ENCODE measurements at places on chromosomes 7 and 10. TPM values are rescaled to one million over a fixed set of nuclear protein-coding genes. Genes with fewer than 3 reads are reported as not detected.

Gene PSMG3
- total RNA-seq: 31.1 TPM

Gene SERPINE1
- total RNA-seq: 2,658 TPM

Gene AMPH
- 1.1 TPM for total RNA-seq

Gene CYP26C1
- total RNA-seq: 4.7 TPM

Gene TAS2R60
- total RNA-seq: not detected

Gene TYW1B
- total RNA-seq: 3.9 TPM

Gene ZNF25
- total RNA-seq: 8.1 TPM

Gene UCN3
- not detected for total RNA-seq

Gene AGAP4
- total RNA-seq: 2.9 TPM

Gene CCDC126
- total RNA-seq: 7.5 TPM

Gene AASS
- 8.6 TPM for total RNA-seq

Gene CYP3A7
- not detected for total RNA-seq

Gene TRPV5
- total RNA-seq: not detected

Gene CAV1
- 261 TPM for total RNA-seq

Gene SFTPD
- total RNA-seq: 0.36 TPM

Gene PON1
- not detected for total RNA-seq

Gene MAPK8
- total RNA-seq: 23.1 TPM

Gene C1QL3
- total RNA-seq: not detected

Gene IL6
- total RNA-seq: 291 TPM

Gene ZC3HAV1L
- total RNA-seq: 16.2 TPM

Gene GARIN1A
- under 0.01 TPM for total RNA-seq

Gene LIPJ
- total RNA-seq: not detected

Gene GDI2
- total RNA-seq: 348 TPM

Gene CAMK1D
- total RNA-seq: 2.9 TPM

Gene FAM131B
- total RNA-seq: 0.97 TPM

Gene MKI67
- total RNA-seq: 5.1 TPM

Gene WDFY4
- not detected for total RNA-seq

Gene TMEM273
- total RNA-seq: not detected

Gene CRTAC1
- not detected for total RNA-seq

Gene EFCAB10
- not detected for total RNA-seq

Gene CYP3A4
- total RNA-seq: not detected

Gene TFPI2
- total RNA-seq: 1,067 TPM

Gene MGAM2
- not detected for total RNA-seq

Gene CHST15
- total RNA-seq: 17.5 TPM

Gene GRID2IP
- total RNA-seq: not detected

Gene ZNF467
- 4.1 TPM for total RNA-seq

Gene GBX1
- total RNA-seq: not detected

Gene SMKR1
- not detected for total RNA-seq

Gene SAMD9
- total RNA-seq: 5.6 TPM

Gene HOXA9
- not detected for total RNA-seq

Gene DEPP1
- total RNA-seq: 84.2 TPM

Gene FXYD4
- total RNA-seq: not detected

Gene ITIH2
- not detected for total RNA-seq

Gene SYCE1
- not detected for total RNA-seq

Gene TUBB8
- not detected for total RNA-seq

Gene FOXI2
- not detected for total RNA-seq

Gene CUL1
- 40.8 TPM for total RNA-seq

Gene DYDC1
- not detected for total RNA-seq

Gene TSPAN33
- total RNA-seq: 0.65 TPM

Gene NUTM2A
- total RNA-seq: not detected

Gene PHYH
- 18.8 TPM for total RNA-seq

Gene EBLN1
- total RNA-seq: not detected

Gene C10orf67
- not detected for total RNA-seq
